Globus pallidus (tissue), 1 donor: ENCODE measurements at places on chromosomes 13 and 19.

DNA sequence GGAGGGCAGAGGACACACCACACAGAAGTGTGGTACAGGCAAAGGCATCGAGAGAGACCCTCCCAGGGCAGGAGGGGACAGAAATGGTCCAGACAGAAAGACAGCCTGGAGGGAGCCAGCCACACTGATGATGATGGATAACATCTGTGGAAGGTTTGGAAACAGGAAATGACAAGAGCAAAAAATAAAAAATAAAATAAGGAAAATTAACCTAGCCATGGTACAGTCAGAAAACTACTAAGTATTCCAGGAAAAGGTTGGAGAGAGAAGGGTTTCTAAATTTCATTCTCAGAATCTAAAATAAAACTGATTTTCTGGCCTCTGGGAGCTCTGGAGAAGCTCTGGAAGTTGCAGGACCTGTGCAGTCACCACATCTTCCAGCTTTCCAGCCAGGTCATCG lies 115.2 kb upstream of the VSTM2B start:
- DNase-seq, result no peak

DNA sequence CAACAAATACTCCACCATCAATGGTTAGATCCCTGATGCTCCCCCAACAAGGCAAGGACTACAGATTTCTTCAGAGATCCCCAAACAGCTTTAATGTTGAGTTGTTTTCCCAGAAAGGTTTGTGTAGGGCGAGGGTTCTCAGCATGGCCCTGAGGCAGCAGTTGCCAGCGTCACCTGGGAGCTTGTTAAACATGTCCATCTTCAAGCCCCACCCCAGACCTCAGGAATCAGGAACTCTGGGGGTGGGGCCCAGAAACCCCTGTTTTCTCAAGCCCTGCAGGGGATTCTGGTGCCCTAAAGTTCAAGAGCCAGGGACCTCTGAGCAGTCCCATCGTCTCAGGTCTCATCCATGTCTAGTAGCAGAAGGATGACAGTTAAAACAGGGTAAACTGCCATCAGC lies 9.6 kb downstream of the EFNB2 start:
- no peak for DNase-seq

GRCh38 chr13:47553329-47553977 lies 447.6 kb downstream of the SUCLA2 start:
- no peak for DNase-seq

GRCh38 chr19:29510701-29511265 lies 15.0 kb upstream of the VSTM2B start:
- no peak for DNase-seq

- DNase-seq, result no peak
Observed at GRCh38 chr19:11420429-11421370, 1.6 kb upstream of the RGL3 start.

GRCh38 chr13:67130444-67130843 lies 99.7 kb downstream of the PCDH9 start:
- DNase-seq, result no peak

- peak; percentile 41 for DNase-seq
Observed at GRCh38 chr13:97124915-97125809, 97.0 kb upstream of the MBNL2 start.

DNA sequence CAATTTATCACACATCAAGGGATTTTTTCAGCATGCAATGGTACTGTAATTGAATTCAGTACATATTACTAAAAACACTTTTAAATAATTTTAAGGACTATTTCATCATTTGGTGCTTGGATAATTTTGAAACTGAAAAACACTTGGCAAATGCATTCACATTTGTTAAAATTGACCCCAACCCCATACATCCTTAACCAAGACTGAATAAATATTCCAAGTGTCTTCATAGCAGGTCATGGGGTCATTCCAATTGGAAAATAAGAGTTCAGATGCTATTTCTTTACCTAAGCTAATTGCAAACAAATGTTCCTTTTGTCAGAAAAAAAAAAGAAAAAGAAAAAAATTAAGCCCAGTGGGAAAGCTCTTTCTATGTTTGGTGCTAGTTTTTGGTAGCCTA lies 516.4 kb upstream of the SPRY2 start:
- DNase-seq, result no peak

DNA sequence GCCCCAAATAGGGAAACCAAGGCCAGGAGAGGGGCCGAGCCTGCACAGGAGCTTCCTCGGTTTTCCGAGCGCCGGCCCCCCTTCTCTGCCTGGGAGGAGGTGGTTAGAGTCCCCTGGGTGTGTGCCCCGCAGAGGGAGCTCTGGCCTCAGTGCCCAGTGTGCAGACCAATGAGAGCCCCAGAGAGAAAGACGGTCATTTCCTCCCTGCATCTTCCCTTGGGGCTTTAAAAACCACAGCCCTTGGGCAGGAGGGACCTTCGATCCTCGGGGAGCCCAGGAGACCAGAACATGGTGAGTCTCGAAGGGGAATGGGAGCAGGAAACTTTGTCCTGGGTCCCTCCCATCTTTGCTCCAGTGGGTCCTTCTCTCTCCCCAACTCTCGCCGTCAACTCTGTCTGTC lies at the start of gene C5AR1:
Gene C5AR1 (plus strand): TSS at position 254 of the 400 bp plus-strand sequence. CDS start 35 bp downstream, at position 289.
- DNase-seq, result no peak
